Stimulated activated CD4-positive, alpha-beta T cell treated with anti-CD3 and anti-CD28 coated beads, Interleukin-4, amount 100 ng/mL, for 1 hour (primary cell): ENCODE measurements at places on chromosomes 6 and 20.
A peak's percentile ranks its signal among the peaks of the same experiment; 100 is the strongest.

DNA sequence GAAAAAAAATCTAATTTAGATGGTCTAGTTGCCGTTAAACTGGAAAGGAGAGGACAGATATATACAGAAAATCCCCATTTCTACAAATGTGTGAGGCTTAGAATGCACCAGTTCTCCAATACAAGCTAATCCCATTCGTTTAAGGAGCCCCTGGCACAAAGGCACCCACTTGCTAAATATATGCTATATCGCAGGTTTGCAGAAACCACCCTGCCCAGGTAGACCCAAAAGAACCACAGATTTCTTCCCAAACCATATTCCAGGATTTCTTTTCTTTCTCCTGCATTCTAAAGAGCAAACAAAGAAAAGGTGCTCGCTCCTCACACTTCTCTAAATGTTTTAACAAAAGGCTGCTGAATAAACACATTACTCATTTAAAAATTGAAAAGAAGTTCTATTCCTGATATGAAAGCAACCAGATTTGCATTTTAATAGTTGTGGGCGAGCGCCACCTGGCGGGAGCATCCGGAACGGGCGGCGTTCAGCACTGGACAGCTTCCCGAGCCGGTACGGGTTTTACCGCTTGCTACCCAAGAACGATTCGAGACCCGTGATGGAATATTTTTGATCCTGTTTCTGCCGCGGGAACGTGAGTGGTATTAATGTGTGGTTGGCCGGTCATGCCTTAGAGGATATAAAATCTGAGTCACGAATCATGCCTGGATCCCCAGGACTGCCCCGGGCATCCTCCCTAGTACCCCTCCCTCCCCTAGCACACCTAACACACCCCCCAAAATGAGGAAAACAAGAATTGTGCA, 2.1 kb downstream of the PTPRT start:
- peak; percentile 57 for DNase-seq

GRCh38 chr20:3406481-3407039, 909 bp downstream of the DNAAF9 start:
- DNase-seq, result peak; percentile 11

- no peak for DNase-seq
Measured at GRCh38 chr6:128078276-128078675, 177.4 kb upstream of the THEMIS start.

DNA sequence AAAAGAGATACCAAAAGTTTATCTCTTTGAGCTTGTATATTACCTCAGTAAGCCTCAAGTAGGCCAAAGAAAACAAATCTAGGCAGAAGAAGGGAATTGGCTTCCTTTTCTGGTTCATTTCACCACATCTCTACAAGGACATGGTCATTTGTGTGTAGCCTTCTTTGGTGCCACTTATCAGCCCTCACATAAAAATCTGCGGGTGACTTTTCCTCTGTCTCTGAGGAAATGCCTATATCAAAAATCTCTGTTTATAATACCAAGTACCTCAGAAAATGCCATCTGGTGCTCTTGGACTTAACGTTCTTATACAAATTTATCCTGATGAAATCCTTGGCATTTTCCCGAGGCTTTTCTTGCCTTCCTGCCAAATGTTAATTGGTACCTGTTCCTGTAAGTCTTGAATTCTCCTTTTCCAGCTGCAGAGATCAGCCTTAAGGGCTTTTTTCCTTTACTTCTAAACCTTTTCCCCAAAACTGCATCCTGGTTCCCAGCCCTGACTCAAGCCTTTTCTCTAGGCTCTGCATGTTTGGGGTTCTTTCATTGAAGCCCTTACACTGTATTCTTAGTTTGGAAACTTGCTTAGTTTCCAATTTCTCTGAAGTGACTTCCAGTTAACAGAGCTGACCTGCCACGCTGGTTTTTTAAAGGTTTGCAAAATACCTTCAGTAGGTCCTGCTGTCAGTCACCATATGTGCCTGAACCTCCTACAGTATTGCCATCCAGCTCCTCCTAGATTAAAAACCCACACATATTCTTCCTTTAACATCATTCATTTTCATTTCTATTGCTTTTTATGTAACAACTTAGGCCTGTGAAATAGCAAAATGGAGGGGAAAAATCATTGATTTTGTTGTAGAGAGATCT, 191.2 kb upstream of the PREP start:
- DNase-seq, result no peak

- no peak for DNase-seq
Measured at GRCh38 chr6:17390276-17390675, 3.1 kb upstream of the CAP2 start.

DNA sequence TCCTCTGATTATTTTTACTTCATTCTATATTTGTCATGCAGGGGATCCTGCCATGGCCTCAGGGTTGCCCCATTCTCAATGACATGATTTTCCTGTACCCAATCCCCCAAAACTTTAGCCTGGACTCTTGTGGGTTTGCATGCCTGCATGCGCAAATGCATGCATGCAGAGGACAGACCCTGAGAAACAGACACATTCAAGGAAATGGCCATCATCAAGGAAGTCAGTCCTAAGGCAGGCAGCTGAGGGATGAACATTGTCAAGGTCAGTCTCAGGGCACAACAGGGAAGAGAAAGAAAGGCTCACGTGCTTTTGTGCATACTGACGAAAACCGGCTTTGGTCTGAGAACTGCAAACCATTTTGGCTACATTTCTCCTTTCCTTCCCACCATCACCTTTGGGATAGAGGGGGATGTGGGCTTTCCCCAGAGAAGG, 13.1 kb downstream of the NEDD9 start:
- DNase-seq, result no peak

GRCh38 chr20:61723529-61724257, 342.0 kb downstream of the TAF4 start:
- no peak for DNase-seq

GRCh38 chr6:129645830-129646579, 64.0 kb downstream of the ARHGAP18 start:
- no peak for DNase-seq

DNA sequence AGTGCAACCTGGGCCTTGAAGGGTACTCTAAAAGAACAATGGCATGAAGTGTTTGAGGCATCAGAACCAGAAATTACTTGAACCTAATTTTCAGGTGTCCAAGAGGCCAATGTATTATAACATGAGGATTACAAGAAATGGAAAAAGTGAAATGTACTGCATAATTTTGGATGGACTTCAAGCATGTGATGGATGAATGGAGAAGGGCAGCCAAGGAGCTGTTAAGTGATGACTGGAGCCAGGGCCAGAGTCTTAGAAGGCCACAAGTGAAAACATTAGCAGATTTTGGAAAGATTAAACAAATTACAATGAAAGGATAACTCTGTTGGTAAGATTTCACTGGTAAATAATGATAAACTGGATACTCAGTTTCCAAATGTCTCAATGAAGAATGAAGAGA, 738.2 kb downstream of the CD109 start:
- DNase-seq, result no peak

DNA sequence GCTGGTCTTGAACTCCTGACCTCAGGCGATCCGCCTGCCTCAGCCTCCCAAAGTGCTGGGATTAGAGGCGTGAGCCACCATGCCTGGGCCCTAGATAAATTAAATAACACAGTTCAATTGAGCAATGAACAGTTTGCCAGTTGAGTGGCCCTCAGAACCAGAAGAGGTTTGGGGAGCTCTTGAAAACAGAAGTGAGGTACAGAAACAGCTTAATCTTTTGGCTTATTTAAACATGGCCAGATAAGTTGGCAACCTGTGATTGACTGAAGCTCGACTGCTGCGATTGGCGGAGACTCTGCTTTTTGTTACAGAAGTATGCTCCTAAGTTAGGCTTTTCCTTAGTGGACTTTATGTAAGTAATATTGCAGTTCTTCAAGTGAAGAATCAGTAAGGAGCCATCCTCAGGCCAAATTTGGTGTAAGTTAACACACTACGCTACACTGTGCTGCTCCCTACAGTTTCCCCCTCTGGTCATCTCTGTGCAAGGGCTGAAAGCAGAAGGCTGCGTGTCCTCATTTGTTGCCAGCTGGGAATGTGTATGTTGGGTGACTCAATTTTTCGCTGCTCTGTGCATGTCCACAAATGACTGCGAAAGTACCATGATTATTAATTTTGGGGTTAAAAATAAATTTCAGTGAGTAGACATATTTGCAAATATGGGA, 9.8 kb downstream of the XRN2 start:
- no peak for DNase-seq

DNA sequence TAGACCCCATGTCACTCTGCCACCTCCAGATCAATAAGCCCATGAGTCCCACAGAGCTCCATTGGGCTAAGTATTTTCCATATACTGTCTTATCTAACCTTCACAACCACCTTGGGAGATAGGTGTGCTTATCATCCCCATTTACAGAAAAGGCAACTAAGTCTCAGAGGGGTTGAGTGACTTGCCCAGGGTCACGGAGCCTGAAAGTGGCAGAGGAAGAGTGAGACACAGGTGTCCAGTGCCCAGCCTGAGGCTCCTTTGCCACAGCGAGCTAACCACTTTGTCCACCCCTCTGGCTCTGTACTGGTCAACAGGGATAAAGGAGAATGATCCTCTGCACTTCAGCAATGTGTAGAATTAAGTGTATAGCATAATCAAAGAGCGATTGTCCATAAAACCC, 124.5 kb downstream of the GMDS start:
- no peak for DNase-seq

GRCh38 chr6:95569560-95569959, 7.8 kb upstream of the MANEA start:
- no peak for DNase-seq

DNA sequence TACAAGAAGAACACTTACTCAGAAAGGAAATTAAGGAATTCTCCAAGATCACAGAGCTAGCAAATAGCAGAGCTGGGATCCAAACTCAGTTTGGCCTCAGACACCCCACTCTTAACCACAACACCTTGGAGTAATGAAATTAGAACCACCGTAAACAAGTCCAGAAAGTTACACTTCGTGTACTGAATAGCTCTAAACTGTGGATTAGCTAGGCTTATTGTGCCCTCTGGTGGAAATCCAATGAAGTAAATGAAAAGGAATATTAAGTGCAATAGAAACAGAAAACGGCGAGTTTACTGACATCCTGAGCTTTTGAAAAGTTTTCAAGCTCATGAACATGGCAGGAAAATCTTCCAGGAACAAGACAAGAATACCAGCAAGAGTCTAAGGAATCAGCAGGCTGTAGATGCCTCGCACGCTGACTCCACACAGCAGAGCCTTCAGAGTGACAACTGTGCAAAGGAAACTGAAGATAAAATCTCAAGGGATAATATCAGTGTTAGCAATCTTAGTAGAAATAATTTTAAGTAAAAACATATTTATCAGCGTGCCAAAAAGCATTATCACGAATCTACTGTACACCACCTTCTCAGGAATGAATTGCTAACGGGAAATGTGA, 34.6 kb downstream of the FBXO5 start:
- no peak for DNase-seq

DNA sequence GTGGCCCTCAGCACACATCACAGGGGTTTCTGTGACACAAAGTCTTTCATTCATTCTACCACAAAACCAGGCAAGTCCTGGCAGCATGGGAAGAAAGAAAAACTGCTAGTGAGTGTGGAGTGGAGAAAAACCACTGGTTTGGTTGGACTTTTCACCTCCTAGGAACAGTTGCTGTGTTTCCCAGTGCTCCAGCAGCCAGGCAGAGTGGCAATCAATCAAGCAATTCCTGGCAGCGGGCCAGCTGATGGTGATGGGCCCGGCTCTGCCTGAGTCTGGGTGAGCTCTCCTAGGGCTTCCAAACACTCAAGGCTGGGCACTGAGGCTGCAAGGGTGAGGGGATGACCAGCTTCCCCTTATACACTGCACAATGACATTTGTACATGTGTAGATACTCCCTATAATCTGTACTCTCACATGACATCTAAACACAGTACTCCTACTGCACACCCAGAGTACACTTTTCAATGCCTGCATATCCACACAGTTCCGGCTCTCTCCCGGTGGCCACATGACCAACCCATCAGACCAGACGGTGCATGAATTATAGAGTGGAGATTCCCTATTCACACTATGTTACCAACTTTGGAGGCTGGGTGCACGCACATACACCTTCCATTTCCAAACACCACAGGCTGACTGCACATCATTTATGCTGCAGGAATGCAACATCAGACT, 156.6 kb downstream of the UNC5CL start:
- DNase-seq, result no peak

DNA sequence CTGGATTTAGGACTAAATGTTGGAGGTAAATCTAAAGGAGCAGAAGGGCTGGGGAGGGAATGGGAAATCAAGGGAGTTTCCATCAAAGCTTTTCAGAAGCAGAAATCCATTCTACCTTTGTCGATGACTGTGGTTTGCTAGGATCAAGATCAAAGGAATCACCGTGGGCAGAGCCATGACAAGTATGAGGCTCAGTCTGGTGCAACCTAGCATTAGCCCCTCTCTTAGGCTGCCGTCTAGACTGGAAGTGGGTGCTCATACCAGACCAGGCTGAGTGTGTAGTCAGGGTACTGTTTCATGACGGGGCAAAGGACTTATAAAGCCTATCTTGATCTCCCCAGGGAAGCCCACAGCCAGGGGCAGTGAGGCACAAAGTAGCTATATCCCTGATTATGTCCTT, 120.5 kb downstream of the BMP2 start:
- no peak for DNase-seq

GRCh38 chr6:139395371-139395770, 20.9 kb upstream of the CITED2 start:
- no peak for DNase-seq

DNA sequence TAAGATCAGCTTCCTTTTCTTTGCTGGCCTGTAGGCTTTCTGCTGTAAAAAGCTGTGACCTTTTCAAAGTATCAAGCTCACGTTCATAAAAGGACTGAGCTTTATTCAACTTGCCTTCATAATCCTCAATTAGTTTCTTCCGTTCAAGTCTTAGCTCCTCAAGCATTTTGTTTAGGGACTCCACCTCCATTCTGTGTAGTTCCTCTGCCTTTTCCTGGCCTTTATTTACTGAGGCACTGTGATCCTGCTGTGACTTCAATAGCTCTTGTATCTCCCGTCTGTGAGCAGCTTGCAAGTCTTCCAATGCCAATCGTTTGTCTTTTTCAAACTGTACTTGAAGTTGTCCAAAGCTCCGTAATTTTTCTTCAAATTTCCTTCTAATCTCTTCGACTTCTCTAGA, 54.4 kb downstream of the FAM184A start:
- no peak for DNase-seq

GRCh38 chr20:37261714-37262113, at the start of gene GHRH:
Gene GHRH, minus strand, starts transcription at chr20:37261814. Its CDS starts 4,925 bp downstream, at chr20:37256889.
- no peak for DNase-seq

GRCh38 chr6:154909821-154910220, 85.3 kb upstream of the TIAM2 start:
- DNase-seq, result no peak

- no peak for DNase-seq
Measured at GRCh38 chr6:47434372-47435253, 43.0 kb upstream of the CD2AP start.
